Memory B cell (primary cell): ENCODE measurements at places on chromosomes 16 and 17.

GRCh38 chr17:13704333-13704732 is 102.6 kb upstream of the HS3ST3A1 start:
- DNase-seq, result no peak

DNA sequence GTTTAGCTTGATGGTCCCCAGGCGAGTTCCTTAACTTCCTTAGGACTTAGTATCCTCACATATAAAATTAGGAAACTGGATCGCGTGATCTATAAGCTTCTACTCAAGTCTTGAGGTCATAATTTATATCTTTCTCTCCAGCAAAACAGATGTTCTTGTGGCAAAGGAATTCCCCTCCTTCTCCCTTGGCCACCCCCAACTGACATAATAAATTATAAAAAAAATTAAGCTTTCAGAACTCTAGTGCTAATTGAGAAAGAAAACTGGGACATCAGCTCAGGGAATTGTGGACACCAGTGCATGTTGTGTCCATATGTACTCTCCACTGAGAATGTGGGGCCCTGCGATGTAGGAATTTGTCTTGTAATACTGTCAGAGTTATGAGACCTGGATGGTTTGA is 13.5 kb downstream of the GNAO1 start:
- no peak for DNase-seq

DNA sequence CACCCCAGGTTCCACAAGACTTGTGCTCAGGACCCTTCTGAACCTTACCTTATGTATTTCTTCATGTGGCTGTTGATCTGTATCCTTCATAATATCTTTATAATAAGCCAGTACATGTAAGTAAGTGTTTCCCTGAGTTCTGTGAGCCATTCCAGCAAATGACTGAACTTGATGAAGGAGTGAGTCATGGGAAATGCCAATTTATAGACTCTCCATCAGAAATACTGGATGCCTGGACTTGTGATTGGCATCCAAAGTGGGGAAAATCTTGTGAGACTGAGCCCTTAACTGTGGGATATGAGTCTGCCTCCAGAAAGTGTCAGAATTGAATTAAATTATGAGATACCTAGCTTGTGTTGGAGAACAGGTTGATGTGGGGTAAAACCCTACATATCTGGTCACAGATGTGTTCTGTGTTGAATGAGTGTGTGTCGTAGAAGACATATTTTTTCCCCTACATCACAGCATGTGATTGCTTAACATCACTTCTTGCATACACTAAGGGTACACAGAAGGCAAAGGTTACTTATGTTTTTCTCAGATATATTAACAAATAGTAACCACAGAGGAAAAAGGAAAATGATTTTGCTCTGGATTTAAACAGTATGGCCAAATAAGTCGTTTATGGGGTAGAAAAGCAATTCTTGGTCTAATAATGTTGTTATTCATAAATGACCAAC is 70.2 kb upstream of the NETO2 start:
- DNase-seq, result no peak

- no peak for DNase-seq
Measured at GRCh38 chr17:76196675-76197074, 43.6 kb downstream of the RNF157 start.

DNA sequence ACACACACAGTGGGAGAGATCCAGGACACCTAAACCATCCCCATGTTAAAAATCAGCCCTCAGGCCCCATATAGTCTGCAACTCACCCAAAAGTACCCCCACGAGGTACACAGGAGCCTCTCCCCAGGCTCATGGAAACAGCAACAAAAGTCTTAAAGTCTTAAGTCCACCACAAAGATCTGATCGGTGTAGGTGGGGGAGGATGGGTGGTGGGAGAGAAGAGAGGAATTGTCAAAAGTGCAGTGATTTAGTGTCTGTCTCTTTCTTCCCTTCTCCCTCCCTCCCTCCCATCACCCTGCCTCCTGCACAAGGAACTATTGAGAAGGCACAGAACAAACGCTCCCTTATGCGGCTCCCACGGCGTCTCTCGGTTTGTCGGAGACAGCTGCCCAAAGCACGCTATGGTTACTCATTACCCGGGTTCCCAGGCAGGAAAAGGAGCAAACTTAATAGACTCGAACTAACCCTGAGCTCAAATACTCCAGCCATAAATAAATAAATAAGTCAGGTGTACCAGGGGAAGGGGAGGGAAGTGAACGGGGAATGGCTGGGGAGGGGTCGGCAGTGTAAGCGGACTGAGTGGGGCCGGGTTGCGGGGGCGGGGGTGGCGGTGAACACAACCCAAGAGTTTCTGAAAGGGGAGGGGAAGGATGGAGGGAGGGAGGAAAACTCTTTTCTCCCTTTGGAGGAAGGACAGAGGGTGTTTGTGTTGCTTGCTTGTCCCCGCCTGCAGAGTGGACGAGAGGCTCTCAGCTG is 477.4 kb downstream of the SLC39A11 start:
- no peak for DNase-seq

DNA sequence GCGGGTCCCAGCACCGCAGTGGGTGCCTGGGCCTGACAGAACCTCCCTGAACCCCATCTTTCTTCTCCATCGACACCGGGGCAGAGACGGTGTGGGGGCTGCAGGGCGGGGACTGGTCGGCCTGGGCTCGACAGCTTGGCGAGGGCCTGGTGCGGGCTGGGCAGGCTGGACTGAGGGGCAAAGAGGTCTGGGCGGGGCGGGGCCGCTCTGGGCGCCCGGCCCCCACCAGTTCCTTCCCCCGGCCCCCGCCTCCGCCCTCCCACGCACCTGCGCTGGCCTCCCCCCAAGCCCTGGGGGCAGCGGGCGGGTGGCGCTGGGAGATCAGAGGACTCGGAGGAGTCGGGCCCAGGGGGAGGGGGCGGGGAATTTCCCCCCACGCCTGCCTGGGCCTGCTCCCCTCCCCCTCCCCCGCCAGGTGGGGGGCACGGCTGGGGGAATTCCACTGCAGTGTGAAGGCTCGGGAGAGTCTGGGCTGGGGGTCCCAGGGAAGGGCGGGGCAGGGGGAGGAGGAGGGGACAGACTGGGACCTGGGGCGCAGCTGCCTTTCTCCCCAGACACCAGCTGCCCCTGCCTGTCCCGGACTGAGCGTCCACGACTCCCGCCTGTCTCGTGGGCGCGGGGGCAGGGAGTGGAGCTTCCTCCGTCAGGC is 877 bp upstream of the KREMEN2 start:
- DNase-seq, result no peak

- no peak for DNase-seq
Measured at GRCh38 chr16:23466162-23466885, 13.3 kb upstream of the COG7 start.
